Epithelial cell of proximal tubule (primary cell): ENCODE measurements at places on chromosomes 4 and X. TPM values are rescaled to one million over a fixed set of nuclear protein-coding genes. Genes with fewer than 3 reads are reported as not detected.

PAGE4 gene
- total RNA-seq: not detected in 2 replicates

USP17L27 gene
- not detected in 2 replicates for total RNA-seq

AP1S2 gene
- total RNA-seq: 48.6 and 69.0 TPM in 2 replicates

TCEAL7 gene
- total RNA-seq: 16.0 and 25.4 TPM in 2 replicates

RHOXF2B gene
- total RNA-seq: not detected in 2 replicates

FGF5 gene
- total RNA-seq: 2.3 and 5.8 TPM in 2 replicates

MTMR8 gene
- 0.12 and 2.4 TPM in 2 replicates for total RNA-seq

CSTF2 gene
- total RNA-seq: 19.8 and 37.4 TPM in 2 replicates

PDE6B gene
- 4.1 and 5.7 TPM in 2 replicates for total RNA-seq
